Ureter (tissue), 1 donor: ENCODE measurements at places on chromosomes 11 and 22. TPM values are rescaled to one million over a fixed set of nuclear protein-coding genes. Genes with fewer than 3 reads are reported as not detected.

DNA sequence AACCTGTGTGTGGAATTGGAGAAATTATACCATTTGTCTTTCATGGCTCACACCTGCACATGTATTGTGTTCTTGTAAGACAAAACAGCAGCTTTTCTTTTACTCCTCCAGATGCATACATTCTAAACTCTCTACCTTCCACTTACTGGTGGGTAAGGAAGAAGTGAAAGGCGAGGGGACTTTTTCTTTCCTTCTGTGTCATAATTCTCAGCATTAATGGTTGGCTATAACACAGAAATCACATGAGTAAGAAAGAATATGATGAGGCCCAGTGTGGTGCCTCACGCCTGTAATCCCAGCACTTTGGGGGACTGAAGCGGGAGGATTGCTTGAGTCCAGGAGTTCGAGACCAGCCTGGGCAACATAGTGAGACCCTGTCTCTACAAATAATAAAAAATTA lies 57.8 kb upstream of the SHANK2 start:
- peak; percentile 9 for DNase-seq

- no peak for DNase-seq
These were observed 181.5 kb downstream of the KIF18A start for GRCh38 chr11:27926486-27926885.

DNA sequence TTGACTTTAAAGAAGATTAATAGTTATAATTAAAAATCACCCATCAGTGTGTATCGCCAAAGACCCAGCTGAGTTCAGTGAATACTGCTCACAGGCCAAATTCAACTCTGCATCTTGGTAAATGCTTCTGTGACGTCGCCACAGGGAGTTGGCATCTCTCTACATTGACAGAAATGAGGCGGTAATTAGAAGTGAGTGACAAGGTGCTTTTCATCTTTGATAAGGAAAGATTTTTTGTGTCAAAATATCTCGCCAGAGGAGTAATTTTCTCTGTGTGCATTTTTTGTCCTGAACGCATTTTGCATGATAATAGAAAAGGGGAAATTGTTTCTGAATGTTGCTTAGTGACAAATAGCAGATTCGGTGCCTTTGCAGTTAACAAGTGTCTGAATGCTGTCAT lies 345.8 kb downstream of the CNTN5 start:
- no peak for DNase-seq

The UCP3 gene
- total RNA-seq = 1.9 TPM
